ENCODE measurements at places on chromosomes 13 and 19. TPM values are rescaled to one million over a fixed set of nuclear protein-coding genes. Genes with fewer than 3 reads are reported as not detected.

DNA sequence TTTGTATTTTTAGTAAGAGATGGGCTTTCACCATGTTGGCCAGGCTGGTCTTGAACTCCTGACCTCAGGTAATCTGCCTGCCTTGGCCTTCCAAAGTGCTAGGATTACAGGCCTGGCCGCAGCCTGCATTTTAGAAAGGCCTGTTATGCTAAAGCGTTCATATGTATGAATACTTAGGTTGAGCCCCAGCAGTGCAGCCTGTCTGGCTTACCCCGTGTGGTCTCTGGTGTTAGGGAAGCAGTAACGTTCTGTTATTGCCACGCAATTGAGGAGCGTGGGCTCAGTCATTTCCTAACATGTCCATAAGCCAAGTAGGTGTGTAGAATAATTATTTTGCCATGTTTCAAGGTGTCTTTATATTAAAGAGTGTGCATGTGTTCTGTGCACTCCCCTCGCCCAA is 14.3 kb downstream of the HNRNPM start:
- peaks cover 61% of the 10 kb centered on the region for H3K4me1 ChIP-seq
- no peaks in the 10 kb centered on the region for H3K27me3 ChIP-seq
- no peak overlapping the region for H3K4me3 ChIP-seq

DNA sequence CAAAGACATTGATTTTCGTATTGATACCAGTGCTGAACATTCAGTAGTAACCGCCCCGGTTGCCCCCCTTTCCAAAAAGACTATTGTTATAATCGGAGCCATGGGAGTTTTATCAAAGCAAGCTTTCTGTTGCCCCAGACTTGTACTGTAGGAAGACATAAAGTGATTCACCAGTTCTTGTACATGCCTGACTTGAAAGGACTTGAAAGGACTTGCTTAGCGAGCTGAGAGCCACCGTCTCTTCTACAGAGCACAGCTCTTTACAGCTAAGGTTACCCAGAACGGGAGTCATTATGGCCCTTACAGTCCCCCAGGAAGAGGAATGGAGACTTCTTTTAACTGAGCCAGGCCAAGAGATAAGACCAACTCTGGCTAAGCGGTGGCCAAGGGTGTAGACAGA is 5.1 kb downstream of the ZNF816 start:
- no peaks in the 10 kb centered on the region for H3K27me3 ChIP-seq
- H3K36me3 ChIP-seq: peaks cover 49% of the 10 kb centered on the region
- no peak for DNase-seq
- no peak overlapping the region for H3K4me3 ChIP-seq

GRCh38 chr19:38877781-38878574 is at the start of gene RINL:
RINL (minus strand) TSS chr19:38878275; CDS start chr19:38876742, 1,533 bp downstream.
- H3K27ac ChIP-seq: peak within 1 kb of the TSS; percentile 89
- peak within 1 kb of the TSS; percentile 40 for H3K4me3 ChIP-seq
- H3K4me1 ChIP-seq: peaks cover 16% of the 10 kb centered on the region
- peak; percentile 65 for DNase-seq

OR7C1 gene
- total RNA-seq: not detected

DNA sequence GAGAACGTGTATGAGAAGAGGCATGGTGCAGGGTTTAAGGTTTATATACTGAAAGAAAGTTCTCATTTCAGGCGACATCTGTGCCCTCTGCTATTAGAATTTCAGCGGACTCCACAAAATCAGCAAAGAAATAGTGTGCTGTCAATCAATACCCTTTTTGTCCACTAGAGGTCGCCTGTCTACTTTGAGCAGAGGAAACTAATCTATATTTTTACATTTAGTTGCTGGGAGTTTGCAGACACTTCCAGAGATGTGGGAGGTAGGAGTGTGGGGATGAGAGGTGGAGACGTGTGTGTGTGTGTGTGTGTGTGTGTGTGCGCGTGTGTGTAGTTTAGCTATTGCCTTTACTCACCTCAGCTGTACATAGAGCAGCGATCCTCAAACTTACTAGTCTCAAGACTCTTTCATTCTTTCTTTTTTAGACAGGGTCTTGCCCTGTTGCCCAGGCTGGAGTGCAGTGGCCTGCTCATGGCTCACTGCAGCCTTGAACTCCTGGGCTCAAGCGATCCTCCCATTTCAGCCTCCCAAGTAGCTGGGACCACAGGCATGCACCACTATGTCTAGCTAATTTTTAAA is 9.7 kb downstream of the INAFM1 start:
- no peak overlapping the region for H3K4me3 ChIP-seq
- H3K27ac ChIP-seq: no peak overlapping the region
- DNase-seq: no peak
- no peaks in the 10 kb centered on the region for H3K27me3 ChIP-seq

Measured in upper lobe of left lung (tissue), 6 donors.